ENCODE measurements at places on chromosomes 1 and 21. TPM values are rescaled to one million over a fixed set of nuclear protein-coding genes. Genes with fewer than 3 reads are reported as not detected.

SPRR2F gene
- not detected for total RNA-seq

GRCh38 chr21:42974832-42975820 lies 764 bp downstream of the PKNOX1 start:
- DNase-seq: peak; percentile 76

GRCh38 chr1:205571747-205572146 lies 60.1 kb downstream of the ELK4 start:
- no peak for DNase-seq

DNA sequence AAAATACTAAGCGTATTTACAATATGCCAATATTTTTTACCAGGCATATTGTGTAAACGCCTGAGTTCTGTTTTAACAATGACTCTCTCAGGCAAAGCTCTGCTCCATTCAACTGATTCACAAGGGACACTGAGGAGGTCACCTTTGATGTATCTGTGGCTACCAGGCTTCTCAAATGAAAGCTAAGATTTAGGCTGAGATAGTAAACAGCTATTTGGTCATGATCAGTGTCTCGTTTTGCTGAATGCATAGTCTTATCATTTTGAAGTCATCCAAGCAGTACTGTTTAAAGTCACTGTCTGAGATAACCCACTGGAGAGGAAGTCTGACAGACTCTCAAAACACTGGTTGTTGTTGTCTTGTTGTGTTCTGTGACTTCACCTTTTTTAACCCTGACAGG lies 13.7 kb upstream of the PLPPR5 start:
- DNase-seq: no peak

CD52 gene
- total RNA-seq: not detected

TMPRSS15 gene
- total RNA-seq: 0.16 TPM

SPAG17 gene
- 95.7 TPM for total RNA-seq

- DNase-seq: no peak
Measured at GRCh38 chr1:150960646-150961045, 14.0 kb downstream of the CERS2 start.

- no peak for DNase-seq
Measured at GRCh38 chr1:156836892-156837291, 20.2 kb upstream of the SH2D2A start.
